ENCODE measurements at places on chromosomes 6 and 20. TPM values are rescaled to one million over a fixed set of nuclear protein-coding genes. Genes with fewer than 3 reads are reported as not detected.

The SASH1 gene
- 48.4 TPM for polyA plus RNA-seq

- peaks cover 14% of the 10 kb centered on the region for H3K4me1 ChIP-seq
- peak; percentile 53 for DNase-seq
- H3K27ac ChIP-seq, result no peak within 1 kb of the TSS
- H3K27me3 ChIP-seq, result peaks cover 54% of the 10 kb centered on the region
Measured at GRCh38 chr20:9514461-9515213, at the start of gene LAMP5. LAMP5 (plus strand) TSS chr20:9514590; CDS start chr20:9514853, 263 bp downstream.

The C20orf202 gene
- polyA plus RNA-seq, result 0.20 TPM

- no peak overlapping the region for H3K4me3 ChIP-seq
- H3K4me1 ChIP-seq, result no peaks in the 10 kb centered on the region
- peaks cover 19% of the 10 kb centered on the region for H3K36me3 ChIP-seq
Measured at GRCh38 chr20:3115190-3116107, 30.9 kb upstream of the AVP start.

The KHDC1L gene
- 0.32 TPM for polyA plus RNA-seq

DNA sequence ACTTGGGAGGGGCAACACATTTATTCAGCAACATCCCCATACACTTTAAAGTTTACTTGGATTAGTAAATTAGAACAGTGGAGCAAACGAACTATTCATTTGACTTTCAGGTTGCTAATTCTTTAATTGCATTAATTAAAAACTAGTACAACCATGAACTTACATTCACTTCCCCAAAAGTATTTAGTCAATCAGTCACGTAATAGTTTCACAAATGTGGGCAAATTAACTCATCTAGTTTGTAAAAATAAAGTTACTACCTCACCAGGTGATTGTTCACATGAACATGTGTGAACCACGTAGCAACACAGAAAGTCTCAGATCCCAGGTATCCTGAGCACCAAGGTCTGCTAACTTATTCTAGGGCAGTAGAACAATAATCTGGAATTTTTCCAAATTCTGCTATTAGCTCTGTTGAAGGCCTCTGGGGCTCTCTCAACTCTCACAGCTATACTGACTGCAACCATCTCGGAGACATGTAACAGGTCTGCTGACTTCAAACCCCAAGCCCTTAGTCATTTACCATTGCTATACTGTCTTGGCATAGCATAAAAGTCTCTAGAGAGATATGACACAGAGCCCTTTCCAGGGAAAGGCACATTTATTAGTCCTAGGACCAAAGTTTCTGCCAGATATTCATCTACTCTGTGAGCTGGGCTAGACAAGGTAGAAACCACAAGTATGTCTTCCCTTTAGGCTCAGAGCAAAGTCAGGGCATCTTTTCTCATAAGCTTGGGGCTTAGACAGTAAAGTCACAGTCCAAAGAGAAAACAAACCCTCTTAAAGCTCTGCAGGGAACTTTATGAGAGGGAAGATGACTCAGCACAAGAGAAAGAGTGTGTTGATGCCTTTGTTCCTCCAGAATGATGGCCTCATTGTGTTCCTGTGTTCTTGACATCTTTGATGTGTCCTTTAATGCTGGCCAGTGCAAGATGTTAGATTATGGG, 50.9 kb upstream of the CCDC28A start:
- no peaks in the 10 kb centered on the region for H3K27me3 ChIP-seq
- H3K27ac ChIP-seq, result no peak overlapping the region
- no peaks in the 10 kb centered on the region for H3K36me3 ChIP-seq
- DNase-seq, result no peak
- H3K4me1 ChIP-seq, result no peaks in the 10 kb centered on the region

All from muscle of leg (tissue), 16 donors.